ENCODE measurements at places on chromosomes 16 and 17. TPM values are rescaled to one million over a fixed set of nuclear protein-coding genes. Genes with fewer than 3 reads are reported as not detected.

GRCh38 chr16:84618581-84619460 lies 943 bp upstream of the COTL1 start:
- peak; percentile 41 for DNase-seq

Gene ITGB4
- 33.7 TPM for total RNA-seq

GRCh38 chr16:51393381-51394005 lies 242.4 kb upstream of the SALL1 start:
- no peak for DNase-seq

Gene PPP1R27
- not detected for total RNA-seq

DNA sequence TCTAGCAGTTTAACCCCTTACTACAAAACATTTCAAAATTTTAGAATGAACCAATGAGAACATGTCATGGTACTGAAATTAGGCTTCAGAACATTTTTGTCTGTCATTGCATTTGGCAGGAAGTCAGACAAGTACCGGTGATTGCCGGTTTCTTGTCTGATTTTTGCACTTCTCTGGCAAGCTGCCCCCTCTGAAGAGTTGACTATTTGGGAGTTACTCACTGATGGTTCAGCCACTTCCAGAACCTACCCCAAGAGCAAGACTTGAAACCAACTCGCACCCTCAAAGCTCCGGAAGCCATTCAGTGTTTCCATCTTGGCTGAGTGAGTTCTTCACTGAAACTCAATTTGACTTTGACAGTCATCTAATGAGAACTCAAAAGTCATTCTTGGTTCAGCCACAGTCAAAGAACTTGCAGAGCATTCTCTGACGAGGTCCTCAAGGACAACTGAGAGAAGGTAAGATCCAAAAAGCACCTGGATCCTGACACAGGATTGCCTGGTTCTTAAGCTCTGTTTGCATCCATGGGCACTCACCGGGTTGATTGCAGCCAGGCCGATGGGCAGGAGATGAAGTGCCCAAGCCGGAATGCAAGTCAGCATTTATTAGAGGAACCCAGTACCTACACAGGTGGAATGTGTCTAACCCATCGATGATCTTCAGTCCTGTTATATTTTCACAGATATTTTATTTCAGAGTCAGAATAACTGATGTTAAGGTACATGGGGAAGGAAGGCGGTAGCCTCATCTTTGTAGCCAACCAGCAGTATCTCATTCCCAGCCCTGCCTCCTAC lies 93.6 kb downstream of the USP22 start:
- DNase-seq: no peak

Gene SRL
- total RNA-seq: not detected

DNA sequence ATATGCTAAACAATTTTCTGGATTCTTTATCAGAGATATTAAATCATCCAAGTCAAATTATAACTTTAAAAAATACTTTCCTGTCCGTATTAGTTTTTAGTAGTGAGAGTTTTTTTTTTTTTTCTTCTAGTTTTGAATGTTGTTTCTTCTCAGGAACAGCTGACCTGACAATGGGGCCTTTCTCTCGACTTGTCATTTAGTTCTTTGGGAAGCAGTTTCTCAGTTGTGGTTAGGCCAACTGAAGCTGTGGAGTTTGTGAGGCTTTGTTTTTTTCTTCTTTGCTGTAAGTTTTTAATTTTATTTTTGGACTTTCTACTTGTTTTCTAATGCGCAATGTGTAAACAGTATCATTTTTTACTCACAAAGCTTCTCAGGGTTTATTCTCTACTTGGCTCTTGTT lies 140.8 kb downstream of the FTO start:
- no peak for DNase-seq

DNA sequence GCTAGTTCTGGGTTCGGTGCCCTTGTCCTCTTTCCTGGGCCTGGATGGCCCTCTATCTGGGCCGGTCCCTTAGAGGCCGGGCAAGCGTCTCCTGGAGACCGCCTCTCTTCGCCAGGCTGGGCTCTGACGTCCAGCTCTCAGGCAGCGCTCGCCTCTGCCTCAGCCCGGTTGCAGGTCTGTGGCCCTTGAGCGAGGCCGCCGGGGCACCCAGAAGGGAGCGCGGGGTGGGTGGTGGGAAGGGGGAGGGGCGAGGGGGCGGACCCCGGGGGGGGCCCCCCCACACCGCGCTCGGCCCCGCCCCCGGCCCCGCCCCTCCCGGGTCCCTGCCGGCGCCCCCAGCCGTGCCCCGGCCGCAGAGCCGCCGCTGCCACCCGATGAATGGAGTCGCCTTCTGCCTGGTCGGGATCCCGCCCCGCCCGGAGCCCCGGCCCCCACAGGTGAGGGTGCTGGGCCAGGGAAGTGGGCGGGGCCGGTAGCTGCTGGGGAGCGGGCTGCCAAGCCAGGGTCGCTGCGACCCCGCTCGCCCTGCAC lies at the start of gene ARHGAP23:
Gene ARHGAP23 (plus strand): TSS at position 353 of the 531 bp plus-strand sequence. CDS start 22 bp downstream, at position 375.
- DNase-seq: peak; percentile 51

- peak; percentile 55 for DNase-seq
Observed at GRCh38 chr16:630815-631405, at the start of gene WFIKKN1. TSS of gene WFIKKN1 (plus strand) at chr16:630985. CDS start at chr16:631254, 269 bp downstream.

DNA sequence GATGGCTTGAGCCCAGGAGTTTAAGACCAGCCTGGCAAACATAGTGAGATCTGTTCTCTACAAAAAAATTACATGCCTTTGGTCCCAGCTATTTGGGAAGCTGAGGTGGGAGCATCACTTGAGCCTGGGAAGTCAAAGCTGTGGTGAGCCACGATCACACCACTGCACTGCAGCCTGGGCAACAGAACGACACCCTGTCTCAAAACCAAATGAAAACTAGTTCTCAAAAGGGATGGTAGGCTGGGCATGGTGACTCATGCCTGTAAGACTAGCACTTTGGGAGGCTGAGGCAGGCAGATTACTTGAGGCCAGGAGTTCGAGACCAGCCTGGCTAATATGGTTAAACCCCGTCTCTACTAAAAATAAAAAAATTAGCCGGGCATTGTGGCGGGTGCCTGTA lies 31.1 kb downstream of the PPM1D start:
- no peak for DNase-seq

GRCh38 chr16:22075043-22075757 lies 17.1 kb upstream of the VWA3A start:
- no peak for DNase-seq

DNA sequence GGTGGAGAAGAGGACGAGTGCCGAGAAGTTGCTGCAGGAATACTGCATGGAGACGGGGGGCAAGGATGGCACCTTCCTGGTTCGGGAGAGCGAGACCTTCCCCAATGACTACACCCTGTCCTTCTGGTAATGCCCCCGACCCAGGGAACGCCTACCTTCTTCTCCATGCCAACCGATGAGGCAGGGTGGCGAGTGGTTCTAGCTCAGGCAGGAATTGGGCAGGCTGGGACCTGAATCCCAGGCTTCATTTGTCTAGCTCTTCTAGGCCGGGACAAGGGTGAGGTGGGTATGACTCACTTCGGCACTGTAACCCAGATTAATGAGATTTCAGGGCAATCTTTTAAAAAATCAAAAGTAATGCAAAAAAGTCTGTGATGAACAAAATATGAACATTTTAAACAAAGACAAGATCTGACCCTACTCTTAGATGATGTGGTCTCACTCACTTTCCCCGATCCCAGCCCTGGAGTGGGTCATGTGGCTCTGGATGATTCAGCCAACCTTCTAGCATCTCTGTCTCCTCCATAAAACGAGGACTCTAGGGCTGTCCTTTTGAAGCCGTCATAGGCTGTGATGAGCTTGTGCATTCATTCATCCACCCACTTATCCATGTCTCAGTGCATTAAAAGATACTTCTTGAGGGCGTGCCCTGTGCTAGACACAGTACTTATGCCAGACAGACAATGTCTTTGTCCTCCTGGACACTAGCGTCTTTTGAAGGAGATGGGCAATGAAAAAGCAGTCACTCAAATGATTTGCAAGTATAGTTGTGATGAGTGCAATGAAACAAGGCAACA lies 102.6 kb downstream of the SDR42E1 start:
- DNase-seq: no peak

GRCh38 chr16:67872631-67873434 lies at the start of gene EDC4:
TSS of gene EDC4 (plus strand) at chr16:67873052. CDS start at chr16:67873262, 210 bp downstream.
- peak; percentile 86 for DNase-seq

DNA sequence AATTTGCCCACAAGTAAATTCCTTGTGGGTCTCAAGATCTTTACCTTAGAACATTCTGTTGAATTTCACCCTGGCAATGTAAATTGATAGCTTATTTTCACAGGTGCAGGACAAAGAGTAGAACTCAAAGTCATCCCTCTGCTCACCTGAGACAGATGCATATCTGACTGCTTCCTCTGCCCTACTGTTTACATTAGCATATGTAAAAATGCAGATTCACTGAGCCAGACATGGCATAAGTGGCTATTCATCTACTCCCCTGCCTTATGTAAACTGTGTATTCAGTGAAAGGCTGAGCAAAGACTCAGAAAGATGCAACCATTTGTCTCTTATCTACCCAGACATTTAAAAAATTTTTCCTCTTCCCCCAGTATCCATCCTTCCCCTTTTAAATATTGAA lies 22.3 kb upstream of the MILR1 start:
- no peak for DNase-seq

Gene PPP4C
- total RNA-seq: 29.3 TPM

Gene PROCA1
- total RNA-seq: not detected

Gene CD300E
- total RNA-seq: not detected

Gene PYY
- total RNA-seq: not detected

Gene CYGB
- total RNA-seq: 9.6 TPM

Gene CDH1
- total RNA-seq: 107 TPM

- DNase-seq: no peak
Observed at GRCh38 chr16:31409433-31409832, 16.3 kb downstream of the ITGAD start.

DNA sequence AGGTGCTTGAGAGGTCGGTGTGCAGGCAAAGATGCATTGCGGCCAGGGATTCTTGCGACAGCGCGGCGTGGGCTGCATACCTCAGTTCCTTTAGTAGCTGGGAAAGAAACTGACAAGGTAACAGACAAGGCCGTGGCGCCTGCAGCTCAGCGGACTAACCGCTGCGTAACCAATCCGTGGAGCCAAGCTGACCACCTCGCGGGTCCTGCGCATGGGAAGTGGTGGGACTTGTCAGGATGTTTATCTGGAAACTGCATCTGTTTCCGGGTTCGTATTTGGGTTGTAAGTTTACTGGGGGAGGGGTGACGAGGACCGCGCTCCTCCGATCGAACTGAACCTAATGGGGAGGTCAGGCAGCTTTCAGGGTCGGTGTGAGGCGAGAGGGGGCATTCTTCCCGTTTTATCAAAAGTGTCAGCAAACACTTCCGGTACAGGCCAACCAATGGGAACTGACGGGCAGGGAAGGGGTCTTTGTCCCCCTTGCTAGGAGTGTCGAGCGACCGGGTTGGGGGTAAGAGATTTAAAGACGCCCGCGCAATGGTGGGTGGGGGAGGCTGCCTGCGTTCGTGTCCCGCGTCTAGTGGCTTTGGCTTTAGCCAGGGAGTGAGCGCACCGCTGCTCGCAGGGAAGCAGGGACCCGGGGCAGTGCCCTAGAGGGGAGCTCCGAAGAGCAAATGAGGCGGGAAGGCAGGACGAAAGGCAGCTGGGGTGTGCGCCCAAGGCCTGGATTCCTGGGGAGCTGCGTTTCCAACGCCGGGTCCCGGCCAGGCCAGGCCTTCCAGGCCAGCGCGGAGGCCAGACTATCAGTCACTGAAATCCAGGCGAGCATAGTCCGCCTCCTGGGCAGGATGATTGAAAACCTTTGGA lies 7.0 kb downstream of the IRX6 start:
- no peak for DNase-seq

GRCh38 chr16:51968749-51969148 lies 578.2 kb downstream of the TOX3 start:
- DNase-seq: no peak
